ENCODE measurements at places on chromosomes 7 and 10. TPM values are rescaled to one million over a fixed set of nuclear protein-coding genes. Genes with fewer than 3 reads are reported as not detected.

TAF5 gene
- 7.8 TPM for polyA plus RNA-seq

LHPP gene
- polyA plus RNA-seq = 21.7 TPM

WNT2 gene
- 0.27 TPM for polyA plus RNA-seq

SRRM3 gene
- 1.0 TPM for polyA plus RNA-seq

COX19 gene
- 16.7 TPM for polyA plus RNA-seq

NODAL gene
- polyA plus RNA-seq = 0.13 TPM

CDHR1 gene
- 0.68 TPM for polyA plus RNA-seq

DNA sequence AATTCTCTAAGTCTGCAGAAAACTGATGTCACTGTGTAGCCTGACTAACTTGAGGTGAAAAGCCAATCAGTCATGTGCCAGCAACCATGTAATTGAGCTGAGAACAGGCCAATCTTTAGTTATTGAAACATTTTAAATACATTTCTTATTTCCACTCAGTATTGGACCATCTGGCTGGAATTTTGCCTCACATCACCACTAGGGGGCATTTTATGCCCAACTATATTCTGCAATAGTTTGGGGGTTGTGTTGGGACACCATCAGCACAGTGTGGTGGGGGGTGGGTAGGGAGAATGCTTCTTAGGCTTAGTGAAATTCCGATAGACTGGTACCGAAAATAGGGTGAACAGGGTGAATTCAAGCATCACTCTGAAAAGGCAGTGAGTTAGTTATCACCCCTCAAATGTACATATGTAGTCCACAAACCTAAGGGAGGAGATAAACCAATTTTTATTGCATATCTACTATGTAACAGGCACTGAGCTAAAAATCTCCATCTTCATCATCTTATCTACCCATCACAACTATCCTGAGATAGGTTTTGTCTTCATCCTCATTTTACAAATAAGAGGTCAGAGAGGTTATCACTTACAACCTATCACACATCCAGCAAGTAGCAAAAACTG, 17.8 kb downstream of the NPSR1 start:
- no peak for DNase-seq

GRCh38 chr10:8511026-8511425, 456.5 kb downstream of the GATA3 start:
- DNase-seq = no peak

- DNase-seq = no peak
These were observed 14.1 kb upstream of the TAS2R41 start for GRCh38 chr7:143463556-143463955.

- DNase-seq = no peak
These were observed 339.9 kb downstream of the ARL4A start for GRCh38 chr7:13027321-13027720.

GRCh38 chr7:23653942-23654341, 26.1 kb upstream of the FAM221A start:
- DNase-seq = no peak

DNA sequence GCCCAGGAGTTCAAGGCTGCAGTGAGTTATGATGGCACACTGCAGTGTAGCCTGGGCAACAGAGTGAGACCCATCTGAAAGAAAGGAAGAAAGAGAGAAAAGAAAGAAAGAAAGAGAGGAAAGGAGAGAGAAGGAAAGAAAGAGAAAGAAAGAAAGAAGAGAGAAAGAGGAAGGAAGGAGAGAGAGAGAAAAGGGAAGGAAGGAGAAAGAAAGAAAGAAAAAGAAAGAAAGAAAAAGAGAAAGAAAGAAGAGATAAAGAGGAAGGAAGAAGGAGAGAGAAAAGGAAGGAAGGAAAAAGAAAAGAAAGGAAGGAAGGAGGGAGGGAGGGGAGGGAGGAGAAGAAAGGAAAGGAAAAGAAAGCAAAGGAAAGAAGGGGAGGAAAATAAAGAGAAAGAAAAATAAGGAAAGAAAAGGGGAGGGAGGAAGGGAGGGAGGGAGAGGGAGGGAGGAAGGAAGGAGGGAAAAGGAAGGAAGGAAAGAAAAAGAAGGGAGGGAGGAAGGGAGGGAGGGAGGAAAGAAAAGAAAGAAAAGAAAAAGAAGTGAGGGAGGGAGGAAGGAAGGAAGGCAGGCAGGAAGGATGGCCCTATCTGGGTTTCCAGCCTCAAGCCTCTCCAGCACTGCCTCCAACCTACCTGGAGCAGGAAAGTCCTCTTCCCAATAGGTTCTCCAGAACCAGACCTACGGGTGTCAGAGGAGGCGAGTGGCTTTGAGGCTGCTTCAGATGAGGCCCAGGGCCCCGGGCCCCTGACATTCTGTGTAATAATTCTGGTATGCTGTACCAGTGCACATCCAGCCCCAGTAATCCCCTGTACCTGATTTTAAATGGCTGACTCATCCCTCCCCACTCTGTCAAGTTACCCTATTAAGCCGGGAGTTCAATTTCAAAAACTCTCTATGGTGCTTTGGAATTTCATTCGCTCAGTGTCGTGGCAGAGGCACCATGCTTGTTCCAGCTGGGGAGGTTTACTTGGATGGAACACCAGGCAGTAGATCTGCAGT, 6.8 kb upstream of the PARD3 start:
- DNase-seq = no peak

DNA sequence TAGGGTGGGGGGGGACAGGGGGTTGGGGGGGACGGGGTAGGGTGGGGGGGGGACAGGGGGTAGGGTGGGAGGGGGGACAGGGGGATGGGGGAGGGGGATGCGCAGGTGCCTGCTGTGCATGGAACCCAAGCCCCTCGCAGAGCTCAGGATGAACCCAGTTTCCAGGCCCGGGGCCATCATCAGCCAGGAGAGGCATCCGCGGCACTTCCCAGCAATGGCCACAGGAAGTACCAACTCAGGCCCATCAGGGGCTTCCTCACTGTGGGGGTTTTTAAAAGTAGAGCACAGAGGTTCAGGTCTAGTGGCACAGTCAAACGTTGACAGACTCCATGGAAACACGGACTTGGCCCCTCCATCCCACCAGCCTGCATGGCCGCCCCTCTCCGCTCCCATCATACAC, 172.7 kb downstream of the DIP2C start:
- no peak for DNase-seq

GRCh38 chr7:128672927-128673517, 930 bp downstream of the GARIN1A start:
- DNase-seq = no peak

GRCh38 chr10:27464993-27465392, 39.1 kb upstream of the RAB18 start:
- no peak for DNase-seq

DNA sequence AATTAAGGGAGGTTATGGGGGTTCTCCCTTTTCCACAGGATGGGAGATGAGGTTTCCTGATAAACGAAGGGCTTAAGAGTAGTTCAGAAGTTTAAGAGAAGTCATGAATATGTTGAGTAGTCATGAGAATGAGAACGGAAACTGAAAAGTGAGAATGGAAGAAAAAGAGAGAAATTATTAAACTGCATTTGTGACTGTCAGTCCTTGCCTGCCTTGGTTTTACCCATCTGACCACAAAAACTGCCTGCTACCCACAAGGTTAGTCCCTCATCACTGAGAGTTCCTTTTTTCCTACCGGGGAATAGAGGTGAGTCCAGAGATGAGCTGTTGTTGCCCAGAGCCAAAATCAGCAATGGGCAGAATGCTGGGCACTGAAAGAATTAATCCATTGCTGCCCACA, 174.1 kb upstream of the BET1 start:
- no peak for DNase-seq

GRCh38 chr10:100773646-100774045, 28.3 kb downstream of the PAX2 start:
- no peak for DNase-seq

DNA sequence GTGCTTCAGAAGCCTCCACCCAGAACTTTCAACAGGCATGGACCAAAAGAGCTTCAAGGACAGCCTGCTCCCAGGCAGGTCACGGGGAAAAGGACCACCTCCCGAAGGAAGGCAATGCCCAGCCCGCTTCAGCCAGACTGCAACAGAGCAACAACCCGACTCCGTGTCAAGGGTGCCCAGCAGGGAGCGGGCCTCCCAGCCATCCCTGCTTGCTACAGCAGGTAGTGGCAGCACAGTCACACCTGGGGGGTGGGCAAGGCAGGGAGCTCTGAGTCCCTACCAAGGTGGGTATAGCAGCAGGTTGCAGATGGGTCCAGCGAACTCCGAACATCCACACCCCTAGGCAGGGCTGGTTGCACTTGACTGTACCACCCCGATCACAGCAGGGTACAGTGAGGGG, 467.8 kb upstream of the PFKP start:
- DNase-seq = no peak

DNA sequence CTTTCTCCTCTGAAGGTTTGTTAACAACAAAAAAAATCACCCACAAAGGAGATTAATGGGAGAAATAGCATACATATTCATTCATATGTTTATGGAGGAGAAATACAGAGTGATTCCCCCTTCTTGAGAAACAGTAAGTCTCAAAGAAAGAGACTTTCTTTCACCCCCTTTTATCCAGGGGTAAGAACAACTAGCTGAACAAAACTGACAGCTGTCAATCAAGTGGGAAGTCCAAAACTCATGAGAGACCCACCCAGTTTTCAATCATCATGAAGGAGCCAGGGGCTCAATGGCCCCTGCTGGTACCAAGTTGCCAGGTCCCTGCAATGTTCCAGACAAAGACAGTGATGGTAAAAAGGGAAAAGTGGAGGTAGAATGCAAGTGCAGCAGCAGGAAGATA, 1.9 kb upstream of the CYP3A43 start:
- no peak for DNase-seq

Measured in left renal cortex interstitium (tissue), 4 donors.